ENCODE measurements at places on chromosomes 3 and 15.

DNA sequence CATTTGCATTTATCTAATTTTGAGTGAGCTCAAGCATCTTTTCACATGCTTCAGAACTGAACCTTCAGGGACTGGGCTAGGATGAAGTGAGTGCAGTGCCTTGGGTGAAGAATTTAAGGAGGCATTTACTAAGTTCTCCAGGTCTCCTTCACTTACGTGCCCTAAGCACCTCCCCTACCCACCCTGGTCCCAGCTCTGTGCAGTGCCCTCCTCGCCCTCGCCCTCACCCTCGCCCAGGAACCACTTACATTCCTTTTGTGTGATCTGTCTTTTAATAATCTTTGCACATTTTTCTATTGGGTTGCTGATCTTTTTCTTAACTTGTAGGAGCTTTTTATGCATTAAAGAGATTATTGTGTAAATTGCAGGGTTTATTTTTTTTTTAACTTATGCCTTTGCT lies 322.6 kb downstream of the THSD4 start:
- DNase-seq: no peak

DNA sequence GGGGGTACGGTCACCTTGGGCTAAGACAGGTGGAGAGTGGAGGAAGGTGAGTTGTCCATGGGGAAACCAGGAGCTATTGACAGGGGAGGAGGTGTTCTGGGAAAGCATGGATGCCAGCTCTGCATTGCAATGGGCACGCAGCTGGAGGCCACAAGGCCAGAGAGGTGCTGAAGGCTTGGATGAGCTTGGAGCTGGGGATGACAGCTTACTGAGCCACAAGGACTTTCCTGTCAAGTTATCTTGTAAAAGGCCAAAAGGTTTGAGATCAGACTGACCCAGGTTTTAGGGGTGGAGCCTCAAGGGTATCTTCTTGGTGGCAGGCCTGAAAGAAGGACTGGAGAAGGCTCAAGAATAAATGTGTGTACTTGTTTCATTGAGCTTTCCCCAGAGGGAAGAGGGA lies 115.2 kb downstream of the ASB7 start:
- DNase-seq: no peak

- DNase-seq: no peak
These were observed 172.6 kb downstream of the TBC1D2B start for GRCh38 chr15:77904901-77905300.

DNA sequence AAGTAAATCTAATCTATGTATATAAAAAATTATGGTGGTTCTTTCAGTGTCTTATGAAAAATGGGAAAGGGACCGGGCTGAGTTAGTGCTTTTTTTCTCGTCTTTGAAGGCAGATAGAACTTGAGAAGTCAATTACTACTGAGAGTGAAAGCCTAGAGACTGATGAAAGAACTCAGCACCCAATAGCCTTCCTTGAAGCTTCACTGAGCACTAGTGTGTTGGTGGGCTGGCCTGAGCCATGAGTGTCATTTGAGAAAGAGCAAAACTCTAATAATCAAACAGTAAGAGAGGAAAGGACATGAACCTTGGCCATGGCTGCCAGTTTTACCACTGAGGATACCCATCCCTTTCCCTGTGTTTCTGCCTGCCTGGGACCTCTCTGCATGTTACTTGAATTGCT lies 428.3 kb upstream of the RASGRP1 start:
- DNase-seq: no peak

- DNase-seq: no peak
These were observed 43.4 kb downstream of the C2CD4A start for GRCh38 chr15:62109982-62110851.

- no peak for DNase-seq
These were observed 182.2 kb downstream of the UBE2E2 start for GRCh38 chr3:23385327-23385726.

DNA sequence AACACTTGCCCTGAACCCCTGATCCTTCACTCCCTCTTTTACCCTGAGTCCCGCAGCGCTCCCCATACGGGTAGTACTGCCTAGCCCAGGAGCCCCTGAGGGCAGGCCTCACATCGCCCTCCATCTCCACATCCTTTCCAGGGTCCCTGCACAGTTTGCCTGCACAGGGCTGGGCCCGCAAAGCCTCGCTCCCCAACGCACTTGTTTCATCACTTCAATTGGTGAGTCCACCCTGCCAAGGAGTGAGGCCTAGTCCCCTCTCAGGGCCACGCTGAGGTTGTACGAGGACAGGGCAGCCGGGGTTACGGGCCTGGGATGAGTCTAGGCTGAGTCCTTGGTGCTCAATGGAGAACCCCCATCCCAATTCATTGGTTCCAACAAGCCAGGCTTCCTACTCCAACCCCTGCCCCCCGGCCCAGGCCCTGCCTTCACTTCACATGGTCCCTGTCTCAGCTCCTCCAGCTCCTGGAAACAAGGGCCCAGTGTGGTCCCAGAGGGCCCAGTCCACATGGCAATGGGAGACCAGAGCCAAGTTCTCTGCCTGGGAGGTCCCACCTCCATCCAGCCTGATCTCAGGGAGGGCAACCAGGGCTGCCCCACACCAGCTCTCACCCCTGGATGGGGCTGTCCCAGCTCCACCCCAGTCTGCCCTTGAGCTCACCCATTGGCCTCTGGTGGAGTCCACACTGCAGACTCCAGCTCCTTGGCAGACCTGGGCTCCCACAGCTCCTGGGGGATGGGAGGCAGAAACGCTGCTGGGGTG lies 12.4 kb upstream of the CLK3 start:
- no peak for DNase-seq

- no peak for DNase-seq
These were observed 50.6 kb upstream of the PHLDB2 start for GRCh38 chr3:111808439-111808838.

- no peak for DNase-seq
These were observed 521.8 kb upstream of the CNTN3 start for GRCh38 chr3:75136100-75136897.

GRCh38 chr3:56288258-56288657 lies 180.0 kb downstream of the ERC2 start:
- DNase-seq: no peak

DNA sequence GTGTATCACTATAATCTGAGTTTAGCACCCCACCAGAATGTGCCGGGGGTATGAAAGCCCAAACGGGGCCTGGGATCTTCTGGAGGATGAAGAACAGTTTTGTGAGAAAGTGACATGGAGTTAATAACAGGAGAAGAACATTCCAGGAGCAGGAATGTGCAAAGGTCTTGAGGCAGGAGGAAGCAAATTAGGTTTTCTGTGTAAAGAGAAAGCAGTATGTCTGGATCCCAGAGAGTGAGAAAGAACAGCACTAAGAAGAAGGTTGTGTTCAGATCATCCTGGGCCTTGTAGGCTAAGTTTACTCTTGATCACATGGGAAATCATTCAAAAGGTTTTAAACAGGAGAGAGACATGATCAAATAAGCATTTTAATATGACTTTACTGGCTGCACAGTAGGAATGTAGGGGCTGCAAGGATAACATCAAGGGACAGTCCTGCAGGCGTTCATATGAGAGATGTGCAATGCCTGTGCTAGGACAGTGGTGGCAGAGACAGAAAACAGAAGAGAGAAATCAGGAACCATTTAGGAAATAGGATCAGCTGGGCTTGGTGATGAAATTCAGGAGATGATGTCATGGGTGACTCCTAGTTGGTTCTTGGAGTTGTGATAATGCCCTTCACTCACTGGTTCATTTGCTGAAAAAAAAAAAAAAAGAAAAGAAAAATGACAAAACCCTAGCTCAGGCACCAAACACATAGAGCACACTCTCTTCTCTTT lies 113.5 kb downstream of the TNIK start:
- DNase-seq: no peak

GRCh38 chr15:69976366-69976994 lies 121.2 kb downstream of the TLE3 start:
- no peak for DNase-seq

DNA sequence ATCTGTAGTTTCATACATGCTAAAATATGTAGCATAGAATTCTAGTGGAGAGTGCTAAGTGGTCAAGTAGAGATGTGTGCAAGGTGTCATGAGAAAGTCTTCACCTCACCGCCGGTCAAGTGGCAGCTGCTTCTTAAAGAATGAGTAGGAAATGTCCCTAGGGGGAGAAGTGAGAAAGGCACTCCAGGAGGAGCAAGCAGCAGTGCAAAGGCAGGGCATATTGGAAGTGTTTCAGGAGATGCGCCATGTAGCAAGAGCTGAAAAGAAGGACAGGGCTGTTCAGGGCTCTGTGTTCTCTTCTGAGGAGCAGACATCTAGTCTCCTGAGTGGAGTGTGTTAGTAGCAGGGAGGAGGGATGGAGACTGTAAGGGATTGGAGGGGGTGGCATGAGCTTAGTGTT lies 312.4 kb upstream of the SEMA6D start:
- no peak for DNase-seq

DNA sequence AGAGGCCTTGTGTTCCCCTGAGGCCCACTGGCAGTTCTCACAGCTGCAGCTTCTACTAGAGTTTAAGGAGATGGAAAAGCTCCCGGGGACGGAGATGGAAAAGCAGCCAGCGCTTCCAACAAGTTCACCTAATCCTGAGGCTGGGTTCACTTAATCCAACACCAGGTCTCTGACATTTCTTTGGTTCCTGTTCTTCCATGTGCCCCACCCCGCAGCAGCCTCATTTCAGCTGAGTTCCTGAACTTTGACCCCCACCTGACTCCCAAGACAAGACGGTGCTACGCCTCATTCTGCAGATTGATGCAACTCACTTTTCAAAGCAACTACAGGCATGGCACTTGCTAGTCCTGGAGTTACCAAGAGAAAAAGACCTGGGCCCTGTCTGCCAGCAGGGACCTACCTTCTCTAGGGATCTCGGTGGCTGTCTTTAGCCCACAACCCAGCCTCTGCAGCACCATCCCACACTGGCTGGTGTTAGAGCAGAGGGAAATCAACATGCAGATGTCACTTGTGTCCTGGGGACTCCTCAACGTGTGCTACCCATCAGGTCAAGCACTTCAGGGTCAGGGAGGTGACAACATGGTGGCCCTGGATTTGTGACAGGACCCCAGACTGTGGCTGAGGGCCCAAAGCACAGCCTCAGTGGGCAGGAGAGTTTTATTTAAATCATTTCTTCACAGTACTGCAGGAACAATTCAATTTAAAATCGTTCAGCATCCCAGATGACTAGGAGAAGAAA lies 406.1 kb downstream of the VPS13C start:
- no peak for DNase-seq

DNA sequence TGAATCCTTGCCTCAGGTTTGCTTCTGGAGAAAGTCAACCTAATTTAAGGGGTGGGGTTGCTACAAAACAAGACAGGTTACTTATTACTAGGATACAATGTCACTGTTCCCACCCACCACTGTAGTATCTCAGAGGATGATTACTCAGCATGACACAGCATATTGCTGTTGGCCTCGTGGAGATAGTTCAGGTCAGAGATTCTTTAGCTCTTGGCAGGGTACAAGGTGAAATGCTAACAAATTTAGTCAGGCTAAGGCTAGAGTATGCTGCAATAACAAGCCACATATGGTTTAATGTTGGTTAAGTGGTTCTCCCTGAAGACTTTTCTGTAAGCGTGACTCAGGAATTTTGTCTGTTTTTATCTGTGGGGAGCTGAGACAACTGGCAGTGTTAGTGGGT lies 161.8 kb downstream of the EDEM1 start:
- no peak for DNase-seq

DNA sequence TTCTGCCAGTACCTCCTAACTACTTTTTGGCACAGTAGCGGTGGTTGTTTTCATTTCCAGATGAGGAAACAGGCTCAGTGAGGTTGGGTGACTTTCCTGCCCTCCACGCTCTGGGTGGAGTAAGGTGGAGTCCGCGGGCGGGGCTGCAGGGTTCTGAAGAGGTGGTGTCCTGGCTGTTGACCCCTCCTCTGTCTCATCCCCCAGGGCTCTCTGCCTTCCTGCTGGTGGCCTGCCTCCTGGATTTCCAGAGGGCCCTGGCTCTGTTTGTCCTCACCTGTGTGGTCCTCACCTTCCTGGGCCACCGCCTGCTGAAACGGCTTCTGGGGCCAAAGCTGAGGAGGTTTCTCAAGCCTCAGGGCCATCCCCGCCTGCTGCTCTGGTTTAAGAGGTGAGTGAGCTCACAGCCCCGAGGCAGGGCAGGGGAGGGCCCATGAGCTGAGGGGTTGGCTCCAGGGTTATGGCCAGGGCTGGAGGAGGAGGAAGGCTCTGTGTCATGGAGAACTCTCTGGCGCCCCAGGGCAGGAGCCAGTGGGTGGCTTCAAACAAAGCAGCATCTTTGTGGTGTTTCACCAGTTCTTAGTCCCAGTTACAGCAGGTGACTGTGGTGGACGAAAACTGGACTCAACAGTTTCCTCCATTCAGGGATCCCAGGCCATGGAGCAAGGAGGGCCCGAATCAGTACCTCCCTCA lies 10.4 kb downstream of the SLC28A1 start:
- DNase-seq: no peak

- no peak for DNase-seq
These were observed 235.4 kb downstream of the FMN1 start for GRCh38 chr15:32959077-32959476.
